HFF-Myc (cell line): ENCODE measurements at places on chromosomes 7 and 10.

GRCh38 chr7:95840953-95841950 is 68.9 kb downstream of the DYNC1I1 start:
- peak; percentile 1 for DNase-seq

GRCh38 chr10:126959431-126959830 is 54.2 kb downstream of the DOCK1 start:
- no peak for DNase-seq

- DNase-seq = no peak
These were observed 79.1 kb downstream of the SUGCT start for GRCh38 chr7:40213856-40214255.

DNA sequence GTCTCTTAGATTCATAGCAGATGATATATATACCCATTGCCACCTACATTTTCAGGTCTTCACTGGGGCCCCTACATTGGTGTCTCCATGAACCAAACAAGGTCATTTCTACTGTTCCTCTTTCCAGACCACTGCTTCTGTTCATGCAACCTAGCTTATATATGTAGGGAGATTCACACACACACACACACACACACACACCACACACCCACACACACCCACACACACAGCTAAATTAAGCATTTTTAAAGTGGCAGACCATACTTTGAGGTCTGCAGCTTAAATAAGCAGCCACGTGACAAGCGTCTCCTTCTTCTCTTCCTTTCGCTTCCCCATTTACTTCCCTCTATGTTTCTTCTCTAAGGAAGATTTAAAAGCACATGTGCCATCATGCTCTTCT is 70.0 kb upstream of the CC2D2B start:
- DNase-seq = no peak

GRCh38 chr7:71488308-71488707 is 356.4 kb downstream of the GALNT17 start:
- no peak for DNase-seq

- DNase-seq = no peak
These were observed 116.2 kb downstream of the CAMK1D start for GRCh38 chr10:12465385-12466136.

GRCh38 chr10:118952493-118953295 is 76.8 kb upstream of the NANOS1 start:
- DNase-seq = no peak

DNA sequence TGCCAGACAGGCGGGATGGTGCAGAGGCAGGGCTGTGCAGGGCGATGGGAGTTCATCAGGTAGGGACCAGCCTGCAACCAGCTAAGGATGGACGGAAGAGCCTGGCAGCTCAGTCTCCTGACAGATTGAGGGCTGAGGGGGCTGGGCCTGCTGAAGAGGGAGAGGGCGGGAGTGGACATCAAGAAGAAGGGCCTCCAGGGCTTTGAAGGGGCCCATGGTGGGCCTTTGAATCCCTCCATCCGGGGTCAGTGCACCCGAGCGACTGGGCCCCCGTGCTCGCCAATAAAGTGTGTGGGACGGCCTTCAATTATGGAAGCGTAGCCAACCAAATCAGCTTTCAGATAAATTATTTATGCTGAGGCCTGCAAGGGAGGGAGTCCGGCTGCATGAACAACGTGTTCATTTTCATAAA is 431.2 kb downstream of the RPS24 start:
- no peak for DNase-seq

GRCh38 chr7:87874066-87874465 is 2.1 kb downstream of the SLC25A40 start:
- no peak for DNase-seq

DNA sequence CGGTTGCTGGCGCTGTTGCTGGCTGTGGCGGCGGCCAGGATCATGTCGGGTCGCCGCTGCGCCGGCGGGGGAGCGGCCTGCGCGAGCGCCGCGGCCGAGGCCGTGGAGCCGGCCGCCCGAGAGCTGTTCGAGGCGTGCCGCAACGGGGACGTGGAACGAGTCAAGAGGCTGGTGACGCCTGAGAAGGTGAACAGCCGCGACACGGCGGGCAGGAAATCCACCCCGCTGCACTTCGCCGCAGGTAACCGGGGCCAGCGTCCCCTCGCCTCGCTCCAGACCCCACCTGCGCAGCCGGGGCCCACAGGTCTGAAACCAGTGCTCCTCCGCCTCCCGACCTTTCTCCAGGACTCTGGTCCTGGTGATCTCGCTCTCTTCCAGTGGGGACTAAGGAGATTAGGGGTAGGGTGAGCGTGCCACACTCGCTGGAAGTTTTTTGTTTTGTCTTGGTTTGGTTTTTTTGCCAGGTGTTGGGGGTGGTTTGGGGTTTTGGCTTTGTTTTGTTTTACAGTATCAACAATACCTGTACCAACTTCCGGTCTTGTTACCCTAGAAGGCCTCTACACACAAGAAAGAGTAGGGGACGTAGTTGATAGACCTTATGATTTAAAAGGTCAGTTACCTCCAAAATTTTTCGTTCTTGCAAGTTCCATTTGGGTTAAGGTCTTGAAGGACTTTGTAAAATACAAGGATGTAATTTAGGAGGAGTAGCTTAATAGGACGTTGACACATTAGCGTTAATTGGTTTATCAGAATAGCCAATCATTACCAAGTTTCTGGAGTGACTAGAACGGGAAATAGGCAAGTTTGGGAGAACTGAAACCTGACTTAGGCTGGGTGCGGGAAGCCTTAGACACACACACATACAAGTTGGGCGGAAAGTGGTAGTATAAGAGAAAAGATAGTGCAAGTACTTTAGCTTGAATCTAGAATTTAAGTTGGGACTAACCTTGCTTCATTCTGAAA is 704 bp downstream of the TNKS2 start:
- peak; percentile 16 for DNase-seq

GRCh38 chr10:127193125-127193524 is 3.3 kb downstream of the INSYN2A start:
- DNase-seq = no peak

- DNase-seq = no peak
These were observed 99.6 kb upstream of the CCNY start for GRCh38 chr10:35236739-35237138.

DNA sequence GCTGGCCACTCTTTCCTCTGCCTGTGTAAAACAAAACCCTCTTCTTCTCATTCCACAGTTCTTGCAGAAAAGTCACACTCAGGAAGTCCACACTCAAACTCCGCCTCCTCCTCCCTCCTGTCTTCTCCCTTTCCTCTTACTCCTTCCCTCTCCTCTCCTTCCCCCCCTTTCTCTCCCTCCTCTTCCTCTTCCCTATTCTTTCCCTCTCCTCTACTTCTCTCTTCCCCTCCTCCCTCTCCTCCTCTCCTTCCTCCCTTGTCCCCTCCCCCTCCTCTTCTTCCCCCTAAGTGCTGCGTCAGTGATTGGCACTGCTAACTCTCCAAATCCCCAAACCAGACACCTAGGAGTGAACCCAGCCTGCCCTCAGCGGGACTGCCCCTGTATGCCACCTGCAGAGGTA is 67.0 kb downstream of the ZNF467 start:
- no peak for DNase-seq

- no peak for DNase-seq
These were observed 107.0 kb upstream of the AKR1E2 start for GRCh38 chr10:4719036-4719435.

DNA sequence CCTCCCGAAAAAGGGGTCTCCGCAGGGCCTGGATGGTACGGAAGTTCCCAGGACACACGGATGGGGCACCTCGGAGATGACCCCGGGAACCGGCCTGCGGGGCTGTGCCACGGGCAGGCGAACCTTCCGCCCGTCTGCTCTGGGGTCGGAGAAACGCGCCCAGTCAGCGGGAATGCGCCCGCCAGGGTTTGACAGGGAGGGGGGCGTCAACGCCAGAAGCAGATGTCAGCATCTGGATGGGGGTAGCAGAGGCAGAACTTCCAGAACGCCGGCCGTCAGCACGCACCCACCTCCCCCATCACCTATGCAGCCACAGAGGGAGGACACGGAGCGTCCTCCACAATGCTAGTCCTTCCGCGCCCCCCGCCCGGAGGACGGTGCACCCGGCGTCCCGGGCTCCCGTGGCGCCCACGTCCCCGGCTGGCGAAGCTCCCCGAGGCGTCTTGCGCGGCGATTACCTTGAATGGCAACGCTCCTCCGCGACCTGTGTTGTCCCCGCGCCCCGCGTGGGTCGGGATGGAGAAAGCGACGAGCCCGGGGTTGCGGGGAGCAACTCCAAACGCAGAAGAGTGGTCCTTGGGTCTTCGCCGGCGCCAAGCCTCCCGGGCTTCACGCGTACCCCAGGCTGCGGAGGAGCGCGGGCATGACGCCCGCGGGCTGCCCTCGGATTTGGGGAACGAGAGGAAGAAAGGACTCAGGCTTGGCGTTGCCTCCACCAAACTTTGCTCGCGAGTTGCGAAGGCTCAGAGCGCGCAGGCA is 561 bp downstream of the FGFR2 start:
- DNase-seq = no peak

- no peak for DNase-seq
These were observed 32.4 kb downstream of the DRGX start for GRCh38 chr10:49363309-49364031.

DNA sequence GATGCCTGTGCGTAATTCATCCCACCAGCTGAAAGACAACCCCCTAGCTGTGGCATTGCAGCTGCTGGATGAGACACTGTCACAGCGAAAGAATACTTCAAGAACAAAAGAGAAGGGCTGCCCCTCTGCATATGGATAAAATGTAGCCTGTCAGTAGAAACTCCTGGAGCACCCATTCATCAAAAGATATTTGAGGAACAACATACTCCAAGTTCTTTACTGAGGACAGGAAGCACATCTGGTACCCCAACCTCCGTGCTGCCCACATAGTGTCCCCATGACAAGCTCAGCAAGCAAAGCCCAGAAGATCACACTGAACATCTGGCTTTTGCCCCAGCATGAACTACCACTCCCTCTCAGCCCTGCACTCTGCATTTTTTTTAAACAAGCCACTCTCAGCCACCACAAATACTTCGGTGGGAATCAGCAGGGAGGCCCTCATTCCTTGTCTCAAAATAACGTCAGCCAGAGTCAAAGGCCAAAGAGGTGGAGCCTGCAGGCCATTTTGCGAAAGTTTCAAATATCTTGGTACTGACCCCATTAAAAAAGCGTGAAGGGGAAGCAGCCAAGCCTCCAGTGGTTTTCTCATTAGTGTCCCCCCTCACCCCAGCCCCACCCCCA is 1.7 kb downstream of the CREB3L2 start:
- DNase-seq = peak; percentile 94

- no peak for DNase-seq
These were observed 119.0 kb downstream of the BTAF1 start for GRCh38 chr10:92042541-92042940.

GRCh38 chr7:113247198-113247597 is 128.8 kb upstream of the SMIM30 start:
- no peak for DNase-seq

DNA sequence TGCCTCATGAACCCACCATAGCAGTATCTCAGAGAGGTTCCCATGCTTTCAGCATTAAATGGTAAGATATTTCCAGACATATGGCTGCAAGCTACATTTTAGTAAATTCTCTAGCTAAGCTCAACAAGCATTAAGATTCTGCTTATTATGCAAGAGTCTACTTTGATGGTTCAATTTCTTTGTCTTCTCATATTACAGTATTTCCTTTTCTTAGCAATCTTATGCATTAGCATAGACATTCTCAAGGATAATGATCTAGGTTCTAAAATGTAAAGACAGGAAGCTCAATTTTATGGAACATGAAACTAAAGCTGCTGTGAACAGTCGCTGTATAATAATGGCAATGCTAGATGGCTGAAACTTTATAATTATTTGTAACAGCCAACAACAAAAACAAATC is 39.2 kb downstream of the MEOX2 start:
- no peak for DNase-seq

DNA sequence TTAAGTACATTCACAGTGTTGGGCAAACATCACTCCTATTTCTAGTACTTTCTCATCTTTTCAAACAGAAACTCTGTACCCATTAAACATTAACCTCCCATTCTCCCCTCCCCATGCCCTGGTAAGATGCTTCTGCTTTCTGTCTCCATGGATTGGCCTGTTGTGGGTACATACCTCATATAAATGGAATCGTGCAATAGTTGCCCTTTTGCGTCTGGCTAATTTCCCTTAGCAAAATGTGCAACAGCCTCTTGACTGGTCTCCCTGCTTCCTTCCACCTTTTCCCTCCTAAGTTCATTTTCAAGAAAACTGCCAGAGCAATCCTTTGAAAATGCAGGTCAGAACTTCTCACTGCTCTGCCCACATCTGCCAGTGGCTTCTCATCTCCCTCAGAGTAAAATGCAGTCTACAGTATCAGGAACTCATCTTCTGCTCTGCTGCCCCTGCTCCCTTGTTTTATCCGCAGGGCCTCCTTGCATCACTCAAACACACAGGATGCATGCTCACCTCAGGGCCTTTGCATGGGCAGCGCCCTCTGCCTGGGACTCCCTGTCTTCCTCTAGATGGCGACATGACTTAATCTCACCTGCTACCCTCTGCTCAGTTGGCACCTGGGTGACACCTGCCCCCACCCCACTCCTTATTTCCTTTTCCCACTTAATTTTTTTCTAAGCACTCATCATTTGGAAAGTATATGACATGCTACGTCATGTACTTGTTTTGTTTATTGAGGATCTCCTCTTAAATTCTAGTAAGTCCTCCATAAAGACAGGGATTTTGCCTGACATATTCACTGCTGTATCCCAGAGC is 44.3 kb upstream of the ECHDC3 start:
- DNase-seq = no peak

GRCh38 chr7:6007386-6007785 is 1.5 kb downstream of the PMS2 start:
- DNase-seq = no peak

GRCh38 chr7:97021747-97022490 is 2.7 kb downstream of the DLX5 start:
- DNase-seq = no peak

GRCh38 chr10:79310911-79311573 is 36.2 kb upstream of the PPIF start:
- no peak for DNase-seq

GRCh38 chr10:132281915-132282666 is 25.7 kb downstream of the STK32C start:
- no peak for DNase-seq

GRCh38 chr10:85235258-85235657 is 906.9 kb downstream of the CCSER2 start:
- DNase-seq = no peak

- no peak for DNase-seq
These were observed 15.5 kb downstream of the SVIL start for GRCh38 chr10:29619241-29619669.

DNA sequence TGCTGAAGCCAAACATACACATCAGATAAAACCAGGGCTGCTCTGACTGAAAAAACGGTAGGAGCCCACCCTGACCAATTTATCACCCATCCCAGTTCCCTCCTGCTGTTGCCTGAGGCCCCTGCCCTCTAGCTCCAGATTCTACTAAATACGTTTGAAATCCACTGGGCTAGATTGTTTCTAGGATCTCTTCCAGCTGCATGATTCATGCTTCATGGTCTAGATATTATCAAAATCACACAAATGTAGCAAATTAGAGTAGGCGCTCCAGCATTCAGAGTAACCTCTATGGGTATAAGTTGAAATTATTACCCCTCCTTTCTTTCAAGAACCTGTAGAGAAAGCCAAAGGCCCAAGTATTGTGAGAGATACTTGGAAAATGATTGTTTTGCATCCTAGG is 151.2 kb upstream of the FAM13C start:
- no peak for DNase-seq

- DNase-seq = no peak
These were observed 168.6 kb upstream of the RHEB start for GRCh38 chr7:151688236-151688780.

GRCh38 chr10:8439040-8439439 is 384.6 kb downstream of the GATA3 start:
- no peak for DNase-seq
